ENCODE measurements at places on chromosomes 11 and 22.

DNA sequence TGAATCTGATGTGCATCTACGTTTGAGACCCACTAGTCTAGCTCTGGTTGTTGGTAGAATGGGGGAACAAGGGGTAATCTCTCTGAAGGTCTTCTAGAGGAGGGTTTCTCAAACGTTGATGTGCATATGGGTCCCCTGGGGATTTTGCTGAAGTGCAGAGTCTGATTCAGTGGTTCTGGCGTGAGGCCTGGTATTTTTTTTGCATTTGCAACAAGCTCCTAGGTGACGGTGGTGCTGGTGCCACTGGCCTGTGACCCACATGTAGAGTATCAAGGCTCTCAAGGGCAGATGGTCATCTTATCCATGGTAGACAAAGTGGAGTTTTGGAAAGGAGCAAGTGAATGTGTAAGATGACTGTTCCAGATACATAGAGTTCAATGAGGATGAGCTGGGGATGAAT is 97.1 kb downstream of the CEP164 start:
- no peak for DNase-seq

GRCh38 chr11:63811522-63811921 is 1.7 kb upstream of the SPINDOC start:
- no peak for DNase-seq

GRCh38 chr11:44235765-44236201 is 74.2 kb downstream of the ALX4 start:
- no peak for DNase-seq

- no peak for DNase-seq
These were observed 2.4 kb downstream of the OR52E1 start for GRCh38 chr11:5071799-5072198.

GRCh38 chr11:12100841-12101242 is 9.5 kb upstream of the MICAL2 start:
- peak; percentile 65 for DNase-seq

Measured in Right ventricle myocardium superior (tissue), 1 donor.